A549 treated with ZK216348 at 1 μM for 4 hours (cell line): ENCODE measurements at places on chromosomes 4 and X. TPM values are rescaled to one million over a fixed set of nuclear protein-coding genes. Genes with fewer than 3 reads are reported as not detected.

Gene GALNT7
- total RNA-seq = 18.0 to 34.6 TPM (median 26.5 TPM) in 5 replicates

Gene NAT8L
- total RNA-seq = 6.2 to 15.6 TPM (median 15.4 TPM) in 5 replicates

Gene PNMA5
- not detected in 5 replicates for total RNA-seq

Gene CFAP97
- 6.6 to 15.4 TPM (median 13.7 TPM) in 5 replicates for total RNA-seq

Gene TRIM75
- total RNA-seq = not detected in 5 replicates

Gene XAGE1A
- 14.6 to 60.9 TPM (median 33.9 TPM) in 5 replicates for total RNA-seq

Gene BMX
- not detected in 5 replicates for total RNA-seq

Gene ARX
- 0.45 to 0.74 TPM (median 0.52 TPM) in 5 replicates for total RNA-seq

Gene CLNK
- not detected in 5 replicates for total RNA-seq

Gene DCAF12L1
- total RNA-seq = not detected in 5 replicates

Gene CENPC
- 3.1 to 6.1 TPM (median 4.1 TPM) in 5 replicates for total RNA-seq

Gene TMEM128
- 7.3 to 13.0 TPM (median 11.3 TPM) in 5 replicates for total RNA-seq

Gene FRMD7
- total RNA-seq = not detected in 5 replicates

Gene NOCT
- 8.3 to 12.9 TPM (median 10.9 TPM) in 5 replicates for total RNA-seq

Gene CT45A10
- 0.33 TPM in 1 of 5 replicates, not detected in the others for total RNA-seq

Gene GPR173
- 0.02 TPM in 1 of 5 replicates, not detected in the others for total RNA-seq

Gene LUZP4
- total RNA-seq = 0.09 TPM in 1 of 5 replicates, not detected in the others

Gene DOK7
- total RNA-seq = 0.12 to 0.85 TPM (median 0.41 TPM) in 5 replicates

Gene CLDN34
- not detected in 5 replicates for total RNA-seq

Gene C4orf51
- not detected in 5 replicates for total RNA-seq

Gene TXK
- 0.15 to 0.31 TPM (median 0.17 TPM) in 3 of 5 replicates, not detected in the others for total RNA-seq

Gene NR0B1
- total RNA-seq = 26.1 to 36.6 TPM (median 26.9 TPM) in 5 replicates

Gene SLC26A1
- total RNA-seq = 0.15 to 0.40 TPM (median 0.31 TPM) in 4 of 5 replicates, not detected in the other

Gene C1QTNF7
- total RNA-seq = not detected in 5 replicates

Gene TRIM2
- total RNA-seq = 0.30 to 0.91 TPM (median 0.78 TPM) in 5 replicates

Gene PGM2
- 12.4 to 19.7 TPM (median 14.7 TPM) in 5 replicates for total RNA-seq

Gene MMRN1
- total RNA-seq = not detected in 5 replicates

Gene SSX4B
- not detected in 5 replicates for total RNA-seq

Gene IL3RA
- 0.18 to 0.95 TPM (median 0.26 TPM) in 5 replicates for total RNA-seq

Gene RTL3
- 0.08 TPM in 1 of 5 replicates, not detected in the others for total RNA-seq

Gene EGFL6
- total RNA-seq = not detected in 5 replicates

Gene NPY2R
- total RNA-seq = not detected in 5 replicates

Gene GDPD2
- 0.17 TPM in 1 of 5 replicates, not detected in the others for total RNA-seq

Gene AKAP17A
- 24.1 to 41.2 TPM (median 39.3 TPM) in 5 replicates for total RNA-seq

Gene REELD1
- total RNA-seq = not detected in 5 replicates

Gene CENPVL1
- not detected in 5 replicates for total RNA-seq
